ENCODE measurements at places on chromosomes 11 and 22.
A peak's percentile ranks its signal among the peaks of the same experiment; 100 is the strongest.

GRCh38 chr11:44777209-44778194 is 50.7 kb downstream of the TSPAN18 start:
- no peak for DNase-seq

DNA sequence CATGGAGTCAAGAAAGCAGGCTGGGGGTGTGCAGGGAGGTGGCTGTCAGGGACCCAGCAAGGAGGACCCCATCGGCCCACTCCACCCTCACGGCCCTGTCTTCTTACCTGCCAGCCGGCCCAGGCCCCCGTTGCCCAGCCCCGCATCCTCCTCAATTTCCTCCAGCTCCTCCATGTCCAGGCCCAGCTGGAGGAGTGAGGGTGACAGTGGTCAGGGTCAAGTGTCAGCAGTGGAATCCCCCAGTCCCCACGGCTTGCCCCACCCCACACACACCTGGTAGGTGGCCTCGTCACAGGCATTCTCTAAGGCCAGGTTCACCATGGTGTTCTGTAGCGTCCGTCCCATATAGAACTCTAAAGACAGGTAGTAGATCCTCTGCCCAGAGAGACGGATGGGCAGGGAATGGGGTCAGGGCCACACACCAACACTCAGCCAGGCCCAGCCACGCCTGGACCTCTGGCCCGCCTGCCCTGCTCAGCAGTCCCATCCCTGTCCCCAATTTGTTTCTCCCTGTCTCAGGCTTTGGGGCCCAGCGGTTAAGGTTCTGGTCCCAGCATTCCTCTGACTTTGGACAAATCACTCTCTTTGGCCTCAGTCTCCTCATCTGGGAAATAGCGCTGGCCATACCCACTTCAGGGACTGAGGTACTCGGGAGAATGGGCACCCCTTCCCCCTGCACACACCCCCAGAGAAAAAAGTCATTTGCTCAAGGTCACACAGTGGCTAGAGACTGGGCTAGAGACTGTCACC is 1.3 kb downstream of the PYGM start:
- no peak for DNase-seq

GRCh38 chr11:78420796-78421209 is 3.2 kb upstream of the GAB2 start:
- DNase-seq = peak; percentile 54

DNA sequence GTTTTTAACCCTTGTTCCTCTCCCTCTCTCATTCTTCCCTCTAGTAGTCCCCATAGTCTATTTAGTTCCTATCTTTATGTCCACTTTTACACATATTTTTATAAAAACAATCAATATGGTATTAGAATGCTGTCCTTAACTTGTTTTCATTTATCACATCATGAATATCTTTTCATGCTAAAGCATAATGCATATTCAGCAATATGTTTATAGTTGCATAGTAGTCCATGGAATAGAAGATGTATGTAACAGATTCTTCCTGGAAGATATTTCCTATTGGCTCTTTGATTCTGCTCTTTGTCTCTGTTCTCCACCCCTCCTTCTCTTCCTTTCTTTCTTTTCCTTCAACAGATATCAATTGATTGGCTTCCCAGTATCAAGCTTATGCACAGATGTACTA is 1047.1 kb upstream of the TENM4 start:
- DNase-seq = no peak

DNA sequence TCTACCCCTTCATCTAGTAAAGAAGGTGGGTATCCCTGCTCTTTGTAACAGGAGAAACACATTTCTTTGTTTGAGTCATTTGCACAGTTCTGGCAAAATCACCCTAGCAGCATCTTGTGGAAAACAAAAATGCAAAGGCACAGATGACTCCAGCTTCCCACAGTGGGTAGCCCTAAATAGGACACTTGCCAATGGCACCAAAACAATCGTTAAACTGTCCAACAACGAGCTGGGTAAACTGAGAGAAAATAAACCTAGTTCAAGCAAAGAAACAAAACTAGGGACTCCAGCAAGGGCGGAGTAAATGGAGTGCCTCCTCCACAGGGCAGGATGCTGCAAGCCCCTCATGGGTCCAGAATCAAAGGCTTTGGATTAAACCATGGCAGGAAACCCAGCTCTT is 239.5 kb downstream of the NTM start:
- DNase-seq = no peak

DNA sequence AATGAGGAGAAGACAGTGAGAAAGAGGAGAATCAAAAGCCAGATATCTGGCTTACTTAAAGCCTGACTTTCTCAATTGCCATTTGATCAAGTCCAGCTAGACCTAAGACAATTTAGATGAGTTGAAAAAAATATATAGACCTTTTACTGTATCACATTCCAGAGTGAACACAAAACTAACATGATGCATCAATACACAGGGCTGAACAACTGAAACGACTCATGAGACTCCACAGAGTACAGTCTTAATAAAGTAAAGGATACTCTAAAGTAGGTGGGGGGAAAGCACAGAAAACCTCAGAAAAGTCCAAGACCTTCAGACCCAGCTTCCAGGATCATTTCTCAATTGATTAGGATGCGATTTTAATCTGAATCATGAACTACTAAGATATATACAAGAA is 95.3 kb upstream of the OR9G4 start:
- DNase-seq = no peak

GRCh38 chr11:60970890-60971289 is 590 bp upstream of the CD6 start:
- DNase-seq = no peak

GRCh38 chr11:68206211-68206610 is 6.9 kb downstream of the KMT5B start:
- peak; percentile 50 for DNase-seq

- DNase-seq = no peak
These were observed 54.6 kb upstream of the PAX6 start for GRCh38 chr11:31865606-31866300.

DNA sequence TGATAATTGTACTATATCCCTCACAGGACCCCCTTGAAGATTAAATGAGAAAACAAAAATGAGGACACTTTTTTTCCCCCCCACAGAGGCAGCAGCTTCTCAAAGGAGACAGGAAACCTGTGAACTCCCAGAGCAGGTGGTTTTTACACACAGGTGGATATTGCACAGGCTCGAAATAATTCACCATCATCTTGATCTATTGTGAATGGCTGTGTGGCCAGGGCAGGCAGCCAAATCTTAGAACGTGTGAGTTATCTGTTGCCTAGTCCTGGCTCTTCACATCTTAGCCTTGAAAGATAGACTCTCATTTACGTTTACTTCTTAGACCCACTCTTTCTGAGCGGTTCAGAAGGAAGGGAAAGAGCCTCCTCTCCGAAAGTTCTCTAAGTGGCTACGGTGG is 23.5 kb downstream of the PPFIBP2 start:
- no peak for DNase-seq

DNA sequence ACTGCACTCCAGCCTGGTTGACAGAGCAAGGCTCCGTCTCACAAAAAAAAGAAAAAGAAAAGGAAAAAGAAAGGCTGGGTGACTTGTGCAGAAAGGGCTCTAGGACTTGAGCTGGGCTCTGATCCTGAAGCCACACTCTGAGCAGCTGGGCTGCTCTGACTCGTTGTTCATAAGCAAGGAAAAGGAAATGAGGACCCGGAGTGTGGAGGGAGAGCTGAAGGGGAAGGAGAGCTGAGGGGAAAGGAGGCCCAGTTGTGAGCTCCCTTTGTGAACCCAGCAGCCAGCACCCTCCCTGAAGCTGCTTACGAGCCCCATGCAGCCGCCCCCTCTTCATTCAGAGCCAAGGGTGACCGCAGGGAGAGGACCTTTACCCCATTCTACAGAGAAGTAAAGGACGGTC is 12.3 kb upstream of the SH3BP1 start:
- no peak for DNase-seq

- DNase-seq = no peak
These were observed 1.4 kb upstream of the VWA5A start for GRCh38 chr11:124113890-124114289.

DNA sequence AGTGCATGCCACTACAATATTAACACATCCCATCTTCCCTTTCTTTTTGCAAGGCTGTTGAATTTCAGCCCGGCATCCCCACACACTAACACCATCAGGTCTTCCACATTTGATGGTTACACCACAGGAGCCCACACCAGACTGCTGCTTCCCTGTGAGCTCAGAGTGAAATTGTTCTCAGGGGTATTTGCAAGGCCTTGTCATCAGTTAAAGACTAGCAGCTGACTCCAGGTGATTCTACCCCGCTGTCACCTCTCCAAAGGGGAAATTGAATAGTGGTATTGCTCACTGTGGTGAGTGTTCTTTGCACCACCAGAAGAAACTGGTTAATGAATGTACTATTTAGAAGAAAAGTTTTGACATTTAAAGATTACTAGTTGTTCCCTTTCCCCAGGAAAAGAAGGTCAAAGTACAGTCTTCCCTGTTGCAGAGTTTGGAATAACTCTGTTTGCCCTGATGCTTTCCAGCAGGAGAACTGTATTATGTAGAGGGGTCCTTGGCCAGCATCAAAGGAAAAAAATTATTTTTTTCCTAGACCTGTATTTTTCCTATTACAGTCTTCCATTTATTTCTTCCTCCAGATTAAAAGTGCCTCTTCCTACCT is 41.9 kb downstream of the BID start:
- no peak for DNase-seq

GRCh38 chr11:122668562-122669090 is 13.1 kb downstream of the UBASH3B start:
- peak; percentile 37 for DNase-seq

DNA sequence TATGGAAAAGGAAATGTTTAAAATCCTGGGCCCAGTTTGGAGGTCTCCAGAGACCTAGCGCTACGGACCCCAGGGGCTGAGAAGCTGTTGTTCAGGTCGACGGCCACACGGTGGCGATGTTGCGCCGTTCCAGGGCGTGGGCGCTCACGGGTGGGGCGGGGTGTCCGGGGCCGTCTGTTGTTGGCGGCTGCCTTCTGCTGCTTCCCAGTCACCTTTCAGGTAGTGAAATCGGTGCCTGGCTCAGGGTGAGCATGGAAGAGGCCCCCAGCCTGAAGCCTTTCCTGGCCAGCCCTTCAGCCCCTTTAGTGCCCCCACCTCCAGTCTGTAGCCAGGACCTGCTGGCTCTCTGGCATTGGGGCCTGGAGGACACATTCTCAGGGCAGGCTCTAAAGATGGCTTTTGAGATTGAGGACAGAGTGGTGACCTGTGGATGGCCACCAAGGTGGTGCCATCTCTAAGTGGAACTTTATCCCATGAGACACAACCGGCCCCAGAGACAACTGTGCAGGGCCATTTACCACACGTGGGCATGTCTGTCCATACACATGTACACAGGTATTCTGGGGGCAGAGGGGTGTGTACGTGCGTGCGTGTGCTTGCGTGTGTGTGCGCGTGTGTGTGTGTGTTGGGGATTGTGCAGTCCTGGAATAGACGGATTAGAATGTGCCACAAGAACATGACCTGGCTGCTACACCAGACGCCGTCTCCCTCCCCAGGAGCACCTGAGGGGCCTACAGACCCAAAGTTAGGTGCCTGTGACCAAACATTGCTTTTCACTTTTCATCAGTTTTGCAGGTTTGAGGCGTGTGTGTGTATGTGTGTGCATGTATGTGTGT is 53.8 kb downstream of the ST14 start:
- peak; percentile 74 for DNase-seq

- DNase-seq = no peak
These were observed 51.6 kb downstream of the CLMP start for GRCh38 chr11:123143476-123143875.

DNA sequence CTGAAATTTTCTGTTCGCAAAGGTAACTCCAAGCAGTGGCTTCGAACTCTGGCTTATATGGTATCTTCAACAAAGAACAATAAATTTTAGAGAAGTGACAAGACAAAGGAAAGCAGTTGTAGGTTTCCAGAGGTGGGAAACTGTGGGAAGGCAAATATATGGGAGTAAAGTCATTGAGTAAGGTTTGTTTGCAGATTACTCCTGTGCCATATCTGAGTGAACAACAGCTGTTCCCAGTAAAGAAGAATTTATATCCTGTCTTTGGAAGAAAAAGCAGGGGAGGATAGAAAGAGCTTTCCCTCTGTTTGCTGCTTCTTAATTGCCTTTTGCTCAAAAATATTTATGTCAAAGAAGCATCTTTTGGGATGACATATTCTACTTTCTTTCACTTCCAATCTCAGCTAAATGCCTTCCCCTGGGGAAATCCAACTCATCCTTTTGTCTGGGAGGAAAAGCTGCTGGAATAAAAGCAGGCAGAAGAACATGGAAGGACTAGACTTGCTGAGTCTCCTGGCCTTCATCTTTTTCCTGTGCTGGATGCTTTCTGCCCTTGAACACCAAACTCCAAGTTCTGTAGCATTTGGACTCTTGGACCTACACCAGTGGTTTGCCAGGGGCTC is 10.4 kb upstream of the RCN1 start:
- DNase-seq = no peak

- no peak for DNase-seq
These were observed 38.8 kb downstream of the SLC1A2 start for GRCh38 chr11:35380603-35381002.

- DNase-seq = no peak
These were observed 21.6 kb upstream of the TMA7B start for GRCh38 chr22:39938509-39939111.

- no peak for DNase-seq
These were observed 48.9 kb downstream of the APOL1 start for GRCh38 chr22:36301851-36302250.

GRCh38 chr11:81022057-81022456 is 1581.2 kb upstream of the TENM4 start:
- no peak for DNase-seq

DNA sequence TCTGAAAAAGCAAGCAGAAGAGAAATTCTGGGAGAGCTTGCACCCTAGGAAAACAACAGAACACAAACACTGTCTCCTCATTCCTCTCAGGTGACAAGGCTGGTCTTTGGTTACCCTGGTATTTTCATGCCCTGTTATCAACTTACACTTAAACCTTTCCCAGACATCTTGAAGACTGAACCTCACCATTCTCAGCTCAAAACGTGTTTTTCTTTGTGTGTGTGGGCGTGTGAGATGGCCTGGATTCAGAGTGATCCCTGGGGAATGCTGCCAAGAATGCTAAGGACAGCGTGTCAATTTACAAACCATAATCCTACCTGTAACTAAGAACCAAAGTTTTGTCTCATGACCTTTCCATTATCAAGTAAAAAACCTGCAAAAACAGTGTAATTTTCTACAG is 33.3 kb downstream of the ELF5 start:
- no peak for DNase-seq

DNA sequence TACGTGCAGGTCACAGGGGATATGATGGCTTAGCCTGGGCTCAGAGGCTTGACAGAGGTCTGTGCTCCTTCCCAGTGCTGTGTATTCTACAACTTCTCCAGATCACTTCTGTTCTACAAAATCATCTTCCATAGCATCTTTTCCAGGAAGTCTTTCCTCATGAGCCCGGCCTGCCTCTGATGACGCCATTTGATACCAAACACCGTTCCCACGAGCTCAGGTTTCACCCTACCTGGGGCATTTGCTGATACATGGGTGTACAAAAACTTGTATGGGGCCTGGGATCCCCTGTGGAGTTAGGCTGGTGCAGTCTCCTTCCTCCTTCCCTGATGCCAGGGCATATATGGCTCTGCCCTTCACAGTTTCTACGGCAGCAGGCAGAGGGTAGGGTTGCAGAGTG is 78.7 kb downstream of the NECTIN1 start:
- DNase-seq = no peak

GRCh38 chr11:126102436-126102981 is 39.8 kb upstream of the CDON start:
- DNase-seq = no peak

GRCh38 chr22:45785458-45785857 is 113.8 kb downstream of the ATXN10 start:
- DNase-seq = no peak

Data from activated CD8-positive, alpha-beta T cell treated with anti-CD3 and anti-CD28 coated beads, Interleukin-2, amount 10 ng/mL, durations not matched to agents 7 days and 5 days (primary cell).